Dermis lymphatic vessel endothelial cell (primary cell): ENCODE measurements at places on chromosomes 1 and 21. TPM values are rescaled to one million over a fixed set of nuclear protein-coding genes. Genes with fewer than 3 reads are reported as not detected.

CD52 gene
- not detected in 2 replicates for total RNA-seq

LCE3D gene
- total RNA-seq = not detected in 2 replicates

HMCN1 gene
- 16.8 and 24.2 TPM in 2 replicates for total RNA-seq

BEND5 gene
- total RNA-seq = 2.9 and 4.8 TPM in 2 replicates

PTAFR gene
- 0.09 and 0.11 TPM in 2 replicates for total RNA-seq

S100A12 gene
- total RNA-seq = not detected in 2 replicates

XCL1 gene
- total RNA-seq = not detected in 2 replicates

SH3GLB1 gene
- total RNA-seq = 42.8 and 43.7 TPM in 2 replicates

ST6GALNAC3 gene
- total RNA-seq = 57.8 and 110 TPM in 2 replicates

PCAT6 gene
- 0.22 TPM in 1 of 2 replicates, not detected in the other for total RNA-seq

CYP4Z1 gene
- total RNA-seq = not detected in 2 replicates

TFF3 gene
- 163 and 275 TPM in 2 replicates for total RNA-seq

CD84 gene
- total RNA-seq = not detected in 2 replicates

PUM1 gene
- 68.2 and 68.3 TPM in 2 replicates for total RNA-seq

SAMD13 gene
- 0.43 and 1.0 TPM in 2 replicates for total RNA-seq

GNG12 gene
- total RNA-seq = 228 and 274 TPM in 2 replicates

GALE gene
- total RNA-seq = 11.7 and 13.5 TPM in 2 replicates

S100A1 gene
- total RNA-seq = not detected in 2 replicates

KLHDC7A gene
- not detected in 2 replicates for total RNA-seq

COL18A1 gene
- total RNA-seq = 161 and 278 TPM in 2 replicates

VWA1 gene
- 4.2 and 13.1 TPM in 2 replicates for total RNA-seq

USH2A gene
- not detected in 2 replicates for total RNA-seq

C1orf167 gene
- total RNA-seq = 0.17 and 0.33 TPM in 2 replicates

AXDND1 gene
- 0.17 and 0.22 TPM in 2 replicates for total RNA-seq

TMEM50A gene
- total RNA-seq = 261 and 612 TPM in 2 replicates

TDRKH gene
- 3.8 and 3.9 TPM in 2 replicates for total RNA-seq

TNFSF4 gene
- total RNA-seq = 1.4 and 1.8 TPM in 2 replicates

NTRK1 gene
- not detected in 2 replicates for total RNA-seq

RNF186 gene
- total RNA-seq = not detected in 2 replicates

CADM3 gene
- total RNA-seq = 0.11 TPM in 1 of 2 replicates, not detected in the other

FBLIM1 gene
- total RNA-seq = 85.3 and 96.4 TPM in 2 replicates

GCSAML gene
- total RNA-seq = 0.11 TPM in 1 of 2 replicates, not detected in the other

CEP170 gene
- 83.2 and 95.7 TPM in 2 replicates for total RNA-seq

DYNLT5 gene
- total RNA-seq = 0.43 and 1.1 TPM in 2 replicates

HES4 gene
- total RNA-seq = 23.6 and 33.8 TPM in 2 replicates

TMPRSS3 gene
- total RNA-seq = not detected in 2 replicates

ARHGEF10L gene
- total RNA-seq = 0.69 and 0.76 TPM in 2 replicates

PTPN22 gene
- not detected in 2 replicates for total RNA-seq

KRTAP12-4 gene
- total RNA-seq = not detected in 2 replicates
